ENCODE measurements at places on chromosomes 13 and 19.

DNA sequence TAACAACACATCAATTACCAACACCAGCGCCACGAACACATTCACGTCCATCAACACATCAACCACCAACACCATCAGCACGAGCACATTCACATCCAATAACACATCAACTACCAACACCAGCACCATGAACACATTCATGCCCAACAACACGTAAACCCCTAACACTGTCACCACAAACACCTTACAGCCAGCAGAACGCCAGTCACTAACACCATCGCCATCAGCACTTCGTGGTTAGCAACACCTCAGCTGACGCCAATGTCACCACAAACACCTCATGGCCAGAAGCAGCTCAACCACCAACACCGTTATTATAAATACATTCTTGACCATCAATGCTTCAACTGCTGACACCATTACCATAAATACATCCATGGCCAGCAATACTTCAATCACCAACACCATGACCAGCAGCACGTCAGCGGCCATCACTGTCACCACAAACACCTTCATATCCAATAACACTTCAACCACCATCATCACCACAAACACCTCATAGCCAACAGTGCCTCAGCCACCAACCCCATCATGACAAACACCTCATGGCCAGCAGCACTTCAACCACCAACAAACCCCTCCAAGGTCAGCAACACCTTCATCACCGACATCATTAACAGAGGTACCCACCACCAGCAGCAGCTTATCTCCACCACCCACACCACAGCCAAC, 9.4 kb downstream of the FCER2 start:
- no peak for DNase-seq

GRCh38 chr13:114283576-114283975, 2.2 kb downstream of the UPF3A start:
- peak; percentile 38 for DNase-seq

- no peak for DNase-seq
Observed at GRCh38 chr19:28313633-28314032, 899.3 kb downstream of the UQCRFS1 start.

DNA sequence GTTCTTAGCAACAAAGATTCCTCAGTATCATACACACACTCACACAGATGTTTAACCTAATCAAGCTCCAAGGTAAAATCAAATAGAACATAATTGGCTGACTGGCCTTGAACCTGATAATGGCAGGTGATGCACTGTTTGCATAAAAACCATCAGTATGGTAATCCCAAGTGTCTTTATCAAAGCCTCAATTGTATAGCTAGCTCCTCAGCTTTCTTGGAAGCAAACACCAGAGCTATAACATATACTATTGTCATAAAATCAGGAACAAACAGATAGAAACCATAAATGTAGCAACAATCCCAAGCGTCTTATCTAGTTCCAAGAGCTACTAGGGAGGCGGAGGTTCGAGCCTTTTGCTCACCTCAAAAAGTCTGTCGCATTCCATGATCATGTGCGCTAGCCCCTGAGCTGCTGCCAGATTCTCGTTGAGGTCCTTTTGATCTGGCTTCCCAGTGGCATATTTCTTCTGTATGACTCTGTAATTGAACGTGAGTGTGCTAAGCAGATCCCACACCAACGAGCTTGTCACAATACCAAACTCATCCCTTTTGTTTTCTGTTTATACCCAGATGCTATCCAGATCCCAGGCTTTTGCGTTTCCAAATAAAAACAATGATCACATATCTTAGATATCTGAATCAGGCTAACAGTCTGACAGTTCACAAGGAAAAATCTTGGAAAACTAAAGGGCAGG, 95.3 kb downstream of the KL start:
- no peak for DNase-seq

GRCh38 chr13:45546410-45546765, 69.2 kb downstream of the ERICH6B start:
- DNase-seq, result no peak

DNA sequence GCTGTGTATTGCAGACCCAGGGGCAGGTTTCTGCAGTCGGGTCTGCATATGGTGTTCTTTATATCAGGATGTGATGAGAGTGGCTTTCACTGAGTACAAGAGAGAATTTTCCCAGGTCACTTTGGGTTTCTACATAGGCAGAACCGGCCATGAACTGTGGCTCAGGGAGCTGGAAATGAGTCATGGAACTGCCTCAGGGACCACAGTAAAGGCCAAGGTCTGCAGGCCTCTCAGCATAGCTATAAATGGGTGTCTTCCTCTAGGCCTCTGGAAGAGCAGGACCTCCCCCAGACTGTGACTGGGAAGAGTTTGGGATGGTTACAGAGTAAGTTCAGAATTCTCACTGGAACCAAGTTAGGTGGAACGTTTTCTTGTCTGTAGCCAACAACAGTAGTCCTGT, 51.8 kb upstream of the ZNF681 start:
- DNase-seq, result no peak

DNA sequence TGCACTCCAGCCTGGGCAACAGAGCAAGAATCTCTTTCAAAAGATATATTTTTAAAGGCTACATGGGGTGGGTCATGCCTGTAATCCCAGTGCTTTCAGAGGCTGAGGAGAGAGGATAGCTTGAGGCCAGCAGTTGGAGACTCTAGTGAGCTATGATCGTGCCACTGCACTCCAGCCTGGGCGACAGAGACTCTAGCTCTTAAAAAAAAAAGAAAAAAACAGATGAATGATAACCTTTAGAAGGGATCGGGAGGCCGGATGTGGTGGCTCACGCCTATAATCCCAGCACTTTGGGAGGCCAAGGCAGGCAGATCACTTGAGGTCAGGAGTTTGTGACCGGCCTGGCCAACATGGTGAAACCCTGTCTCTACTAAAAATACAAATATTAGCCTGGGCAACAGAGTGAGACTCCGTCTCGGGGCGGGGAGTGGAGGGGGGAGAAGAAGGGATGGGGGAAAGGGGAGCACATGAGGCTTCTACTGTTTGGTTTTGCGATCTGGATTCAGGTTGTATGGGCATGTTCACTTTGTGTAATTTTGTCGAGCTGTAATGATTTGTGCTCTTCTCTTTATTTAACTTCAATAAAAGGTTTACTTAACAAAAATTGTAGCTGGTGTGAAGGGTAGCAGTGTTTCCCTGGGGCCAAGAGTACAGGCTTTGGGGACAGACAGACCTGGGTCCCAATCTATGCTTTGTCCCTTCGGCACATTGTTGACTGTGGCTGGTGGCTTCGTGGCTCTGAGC, 1.1 kb upstream of the PSMC4 start:
- no peak for DNase-seq

DNA sequence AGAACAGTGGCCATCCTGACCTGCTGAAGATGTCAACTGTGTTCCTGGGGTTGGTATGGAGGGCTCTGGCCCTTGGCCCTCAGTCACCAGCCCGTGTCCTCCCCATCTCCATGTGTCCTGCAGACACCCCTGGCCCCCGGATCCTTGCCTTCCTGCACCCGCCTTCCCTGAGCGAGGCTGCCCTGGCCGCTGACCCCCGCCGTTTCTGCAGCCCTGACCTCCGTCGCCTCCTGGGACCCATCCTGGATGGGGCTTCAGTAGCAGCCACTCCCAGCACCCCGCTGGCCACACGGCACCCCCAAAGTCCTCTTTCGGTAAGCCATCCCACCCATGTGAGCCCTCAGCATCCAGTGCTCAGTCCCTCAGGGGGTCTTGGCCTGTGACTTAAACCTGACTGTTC, 24.8 kb downstream of the HIF3A start:
- DNase-seq, result no peak

- peak; percentile 41 for DNase-seq
Observed at GRCh38 chr19:2827840-2828489, 8.3 kb downstream of the ZNF554 start.

All from KBM-7 (cell line).